Kidney (tissue), 22 donors: ENCODE measurements at places on chromosomes 1 and 21. TPM values are rescaled to one million over a fixed set of nuclear protein-coding genes. Genes with fewer than 3 reads are reported as not detected.

Gene OR10J4
- polyA plus RNA-seq = not detected

Gene NRAS
- polyA plus RNA-seq = 13.3 TPM

DNA sequence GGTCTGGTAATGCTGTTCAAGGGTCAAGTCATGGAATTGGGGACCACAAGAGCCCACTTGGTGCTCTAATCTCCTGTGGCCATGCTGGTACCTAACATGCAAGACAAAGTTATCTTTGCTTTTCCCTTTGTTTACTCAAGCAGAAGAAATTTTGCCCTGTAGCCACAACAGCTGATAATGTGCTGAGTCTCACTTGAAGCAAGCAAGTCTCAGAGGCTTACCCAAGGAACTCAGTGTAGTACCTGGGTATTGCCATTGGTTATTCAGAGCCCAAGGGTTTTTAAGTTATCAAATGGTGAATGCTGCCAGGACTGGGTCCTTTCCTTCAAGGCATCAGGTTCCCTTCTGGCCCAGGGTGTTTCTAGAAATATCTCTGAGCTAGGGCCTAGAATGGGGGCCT is 198.9 kb upstream of the RNPC3 start:
- no peak for DNase-seq

Gene PLEKHN1
- not detected for polyA plus RNA-seq

DNA sequence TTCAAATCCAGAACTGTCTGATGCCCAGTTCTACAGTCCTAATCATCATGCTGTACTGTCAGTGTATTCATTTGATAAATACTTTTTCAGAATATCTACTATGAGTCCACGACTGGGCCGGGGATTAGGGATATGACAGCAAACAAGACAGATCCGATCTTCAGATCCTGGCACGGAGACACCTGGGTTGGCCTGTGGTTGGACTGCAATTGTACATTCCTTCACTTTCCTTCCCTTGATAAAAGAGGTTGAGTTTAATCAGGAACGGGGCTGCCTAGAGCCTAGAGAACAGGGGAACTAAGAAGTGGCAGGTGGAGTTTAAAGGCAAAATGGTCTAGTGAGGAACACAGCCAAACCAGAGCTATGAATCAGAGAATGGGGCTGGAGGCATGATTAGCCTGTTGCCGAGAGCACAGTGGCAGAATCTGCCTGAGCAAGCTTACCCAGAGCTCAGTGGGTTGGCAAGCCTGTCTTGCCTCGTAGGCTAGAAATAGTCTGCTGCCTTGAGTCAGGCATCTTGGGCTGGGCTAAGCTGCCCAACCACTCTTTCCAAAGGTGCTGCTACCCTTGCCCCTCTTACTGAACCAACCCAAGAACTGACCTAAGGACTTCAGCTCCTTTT is 38.1 kb upstream of the PTCH2 start:
- DNase-seq = no peak

GRCh38 chr1:26839339-26839722 is 12.8 kb downstream of the ZDHHC18 start:
- DNase-seq = no peak

DNA sequence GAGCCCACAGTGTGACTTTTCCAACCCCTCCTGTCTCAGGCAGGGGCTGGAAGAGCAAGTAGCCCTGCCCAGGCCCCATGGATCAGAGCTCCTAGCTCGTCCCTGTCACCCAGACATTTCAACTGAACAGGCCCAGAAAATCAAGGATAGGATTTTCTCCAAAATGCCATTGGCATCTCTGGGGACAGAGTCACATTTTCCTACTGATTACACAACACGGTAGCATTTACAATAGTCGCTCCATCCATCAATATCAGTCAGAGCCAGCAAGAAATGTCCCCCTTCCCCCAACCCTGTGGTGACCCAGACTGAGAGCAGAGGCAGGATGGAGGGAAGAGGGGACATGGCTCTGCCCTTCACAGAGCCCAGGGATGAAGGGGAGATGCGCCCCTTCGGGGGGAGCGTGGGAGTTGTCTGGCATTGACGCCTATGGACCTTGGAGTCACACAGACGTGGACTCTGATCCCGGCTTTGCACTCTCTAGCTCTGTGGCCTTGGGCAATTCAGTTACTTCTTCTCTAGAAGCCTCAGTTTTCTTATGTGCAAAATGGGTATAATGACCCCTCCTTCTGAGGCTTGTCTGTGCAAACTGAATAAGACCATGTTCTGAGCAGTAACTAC is 275.6 kb downstream of the FOXD2 start:
- no peak for DNase-seq

GRCh38 chr21:37751268-37751975 is 164.8 kb downstream of the KCNJ6 start:
- DNase-seq = no peak

DNA sequence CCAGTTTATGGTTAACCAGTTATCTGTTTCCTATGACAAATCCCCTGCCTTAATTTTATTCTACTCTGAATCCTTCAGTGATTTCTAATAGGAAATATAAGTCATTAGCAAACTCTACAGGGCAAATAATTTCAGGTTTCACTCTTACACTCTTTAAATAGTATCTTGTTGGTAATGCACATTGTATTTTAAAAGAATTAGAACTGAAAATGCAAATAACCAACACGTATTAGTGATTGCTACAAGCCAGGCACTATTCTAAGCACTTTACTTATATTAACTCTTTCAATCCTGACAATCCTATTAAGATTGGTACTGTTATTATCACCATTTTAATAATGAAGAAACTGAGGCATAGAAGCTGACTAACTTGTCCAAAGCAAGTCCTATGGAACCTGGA is 48.3 kb upstream of the LHX8 start:
- no peak for DNase-seq

Gene ZNF593OS
- polyA plus RNA-seq = not detected

GRCh38 chr1:159802111-159802510 is at the start of gene FCRL6:
Gene FCRL6 (plus strand): TSS chr1:159802360. CDS start chr1:159802425, 65 bp downstream.
- no peak for DNase-seq

DNA sequence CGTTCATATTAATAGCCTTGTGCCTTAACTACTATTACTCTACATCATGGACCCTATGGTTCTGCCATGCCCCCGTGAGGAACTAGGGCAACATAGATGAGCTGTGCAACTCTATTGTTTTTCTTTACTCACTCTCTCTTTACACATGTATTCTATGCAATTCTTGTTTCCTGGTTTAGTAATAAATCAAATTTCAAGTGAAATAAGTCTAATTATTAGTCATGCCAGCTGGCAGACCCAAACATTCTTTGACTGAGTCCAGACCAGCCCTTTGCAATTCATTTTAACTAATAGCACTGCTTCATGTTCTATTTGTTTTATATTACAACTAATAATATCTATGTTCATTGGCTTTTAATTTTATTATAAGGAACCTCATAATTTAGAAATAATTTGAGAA is 789.3 kb upstream of the ADAMTS5 start:
- no peak for DNase-seq

DNA sequence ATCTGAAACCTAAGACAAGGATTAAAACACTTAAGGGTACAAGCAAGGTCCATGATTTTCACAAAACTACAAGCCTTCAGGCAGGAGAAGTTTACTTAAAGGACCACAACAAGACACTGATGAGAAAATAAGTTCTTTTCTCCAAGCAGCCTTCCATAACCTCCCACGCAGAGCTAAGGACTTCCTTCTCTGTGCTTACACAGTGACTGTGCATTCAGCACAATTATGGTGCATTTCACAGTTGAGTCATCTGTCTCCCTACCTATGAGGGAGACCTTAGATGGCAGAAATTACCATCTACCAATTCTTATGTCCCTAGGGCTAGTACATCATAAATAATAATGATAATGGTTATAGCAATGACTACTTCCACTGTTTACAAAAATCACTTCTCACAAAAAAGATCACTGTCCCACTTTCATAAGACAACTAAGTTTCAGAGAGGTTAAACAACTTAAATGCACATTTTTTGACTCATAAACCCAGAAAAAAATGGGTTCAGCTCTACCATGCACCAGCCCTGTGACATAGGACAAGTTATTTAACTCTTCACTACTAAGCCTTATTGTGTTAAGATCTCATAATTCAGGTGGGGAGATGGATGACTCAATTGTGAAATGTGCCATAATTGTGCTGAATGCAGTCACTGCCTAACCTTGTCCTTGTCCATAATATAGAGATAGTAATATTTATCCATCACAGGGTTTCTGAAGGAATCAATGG is 45.3 kb downstream of the TARBP1 start:
- DNase-seq = no peak

Gene TPM3
- 156 TPM for polyA plus RNA-seq
